ENCODE measurements at places on chromosomes 1 and 21.

- DNase-seq = no peak
Measured at GRCh38 chr1:214316593-214316992, 35.6 kb downstream of the SMYD2 start.

DNA sequence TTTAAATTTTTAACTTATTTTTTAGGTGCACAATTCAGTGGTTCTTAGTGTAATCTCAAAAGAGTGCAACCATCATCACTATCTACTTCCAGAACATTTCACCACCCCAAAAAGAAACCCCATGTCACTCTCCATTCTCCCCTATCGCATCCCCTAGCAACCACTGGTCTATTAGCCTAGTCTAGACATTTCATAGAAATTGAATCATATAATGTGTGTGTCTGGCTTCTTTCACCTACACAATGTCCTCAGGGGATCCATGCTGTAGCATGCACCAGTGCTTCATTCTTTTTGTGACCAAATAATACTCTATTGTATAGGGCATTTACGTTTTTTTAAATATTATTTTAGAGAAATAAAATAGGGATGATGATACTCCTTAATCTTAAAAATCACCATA, 64.7 kb downstream of the JAK1 start:
- no peak for DNase-seq

DNA sequence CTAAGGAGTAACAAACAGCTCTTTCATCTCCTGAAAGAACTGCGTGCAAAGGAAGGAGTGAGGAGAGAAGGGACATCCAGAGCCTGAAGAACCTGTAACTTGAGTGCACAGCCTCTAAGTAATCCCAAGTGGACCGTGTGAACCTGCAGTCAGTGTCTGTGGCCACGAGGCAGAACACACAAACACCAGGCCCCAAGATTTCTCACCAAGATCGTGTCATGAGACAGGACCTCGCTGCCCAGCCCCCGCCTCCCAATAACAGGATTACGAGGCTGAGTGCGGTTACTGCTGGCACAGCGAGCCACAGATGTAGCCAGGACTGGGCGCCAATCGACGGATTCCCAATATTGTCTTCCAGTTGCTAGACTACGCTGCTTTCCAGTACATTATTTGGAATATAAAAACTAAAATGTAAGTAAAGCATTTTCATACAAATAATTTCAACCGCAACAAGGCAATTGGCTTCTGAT, 101.3 kb upstream of the SLC25A33 start:
- DNase-seq = peak; percentile 13

DNA sequence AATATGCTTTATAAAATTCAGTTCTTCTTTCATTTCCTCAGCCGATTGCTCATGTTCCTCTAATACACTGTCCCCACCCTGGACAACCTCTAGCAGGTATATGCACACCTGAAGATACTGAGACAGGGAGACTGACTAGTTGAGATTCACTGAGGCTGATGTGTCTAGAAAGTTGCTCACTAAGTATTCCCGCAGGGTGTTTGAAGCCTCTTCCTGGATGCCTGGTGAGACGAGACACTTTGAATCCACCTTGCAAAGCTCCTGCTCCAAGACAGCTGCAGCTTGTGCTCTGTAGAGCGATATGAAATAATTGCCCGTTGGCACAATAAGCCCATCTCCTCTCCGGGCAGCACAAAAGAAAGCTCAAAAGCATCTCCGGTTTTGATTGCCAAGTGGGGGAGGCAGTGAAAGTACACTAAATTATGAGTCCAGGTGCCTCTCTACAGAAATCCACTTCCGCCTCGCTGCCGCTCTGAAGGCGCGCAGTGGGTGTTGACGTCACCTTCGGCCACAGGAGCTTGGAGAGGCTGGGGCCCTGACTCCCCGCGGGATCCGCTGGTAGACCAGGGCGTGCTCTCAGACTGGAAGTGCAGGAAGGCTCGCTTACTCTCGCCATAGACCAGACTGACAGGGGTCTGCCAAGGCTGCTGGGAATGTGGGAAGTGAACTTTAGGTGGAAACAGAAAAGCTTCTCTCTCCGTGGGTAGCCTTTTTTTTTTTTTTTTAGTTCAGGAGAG, 46.3 kb downstream of the GPA33 start:
- DNase-seq = peak; percentile 72

DNA sequence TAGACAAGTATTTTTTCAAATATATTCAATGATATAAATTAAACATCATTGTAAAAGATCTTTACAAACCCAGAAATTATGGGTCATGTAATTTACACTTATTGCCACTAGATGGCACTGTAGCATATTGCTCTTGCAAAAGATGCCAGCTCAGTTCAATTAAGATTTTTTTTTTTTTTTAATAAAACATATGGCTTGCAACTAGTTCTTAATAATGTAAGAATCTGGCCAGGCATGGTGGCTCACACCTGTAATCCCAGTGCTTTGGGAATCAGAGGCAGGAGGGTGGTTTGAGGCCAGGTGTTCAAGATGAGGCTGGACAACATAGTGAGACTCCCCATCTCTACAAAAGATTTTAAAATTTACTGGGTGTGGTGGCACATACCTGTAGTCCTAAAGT, 49.4 kb upstream of the DESI2 start:
- peak; percentile 64 for DNase-seq

GRCh38 chr1:115036814-115037507, 7.3 kb downstream of the TSHB start:
- DNase-seq = no peak

GRCh38 chr1:21244154-21244553, 46.1 kb downstream of the ECE1 start:
- no peak for DNase-seq

DNA sequence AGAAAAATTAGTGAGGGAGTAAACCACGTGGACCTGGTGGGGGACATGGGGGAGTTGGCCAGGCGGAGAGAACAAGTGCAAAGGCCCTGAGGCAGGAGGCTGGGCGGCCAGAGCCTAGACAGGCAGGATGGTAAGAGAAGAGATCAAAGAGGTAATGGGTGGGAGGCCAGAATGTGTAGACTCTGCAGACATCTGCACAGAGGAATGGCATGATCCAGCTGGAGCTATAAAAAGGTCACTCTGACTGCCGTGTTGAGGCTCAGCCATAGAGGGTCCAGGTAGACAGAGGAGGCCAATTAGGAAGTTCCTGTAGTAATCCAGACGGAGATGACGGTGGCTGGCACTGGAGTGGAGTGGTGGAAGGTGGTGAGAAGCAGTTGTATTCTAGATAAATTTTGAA, 3.6 kb downstream of the H6PD start:
- DNase-seq = no peak

GRCh38 chr1:30693366-30693765, 30.0 kb downstream of the MATN1 start:
- no peak for DNase-seq

GRCh38 chr1:13892671-13893325, 192.8 kb downstream of the PRDM2 start:
- DNase-seq = peak; percentile 71

DNA sequence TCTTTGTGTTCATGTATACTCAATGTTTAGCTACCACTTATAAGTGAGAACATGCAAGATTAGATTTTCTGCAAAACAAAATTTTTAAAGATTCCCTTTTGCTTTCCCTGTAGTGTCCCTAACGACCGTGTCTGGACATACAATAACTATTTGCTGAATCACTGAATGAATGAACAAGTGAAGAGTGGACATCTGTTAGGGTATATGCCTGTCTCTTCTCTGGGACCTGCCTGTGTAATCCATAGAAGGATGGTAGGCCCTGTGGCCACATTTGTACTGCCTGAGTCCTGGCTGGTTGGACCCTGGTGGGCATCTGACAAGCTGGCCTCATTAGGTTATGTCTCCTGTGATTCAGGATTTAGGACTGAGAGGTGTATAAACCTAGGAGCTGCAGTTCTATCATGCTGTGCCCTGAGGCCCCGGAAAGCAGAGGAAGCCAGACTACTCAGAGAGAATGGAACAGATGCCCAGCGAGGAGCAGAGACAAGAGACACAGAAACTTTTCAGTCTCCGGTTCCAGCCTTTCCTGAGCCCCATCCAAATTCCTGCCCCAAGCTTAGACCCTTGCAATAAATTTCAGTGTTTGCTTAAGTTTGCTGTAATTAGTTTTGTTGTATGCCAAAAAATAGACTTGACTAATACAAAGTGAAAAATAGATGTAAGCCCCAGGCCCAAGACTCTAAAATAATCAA, 7.5 kb upstream of the NCF2 start:
- no peak for DNase-seq

- no peak for DNase-seq
Measured at GRCh38 chr1:1399872-1400575, 889 bp upstream of the CCNL2 start.

Measured in brain (organoid and tissue), 16 donors.